ENCODE measurements at places on chromosomes 3 and 15.

- no peak for DNase-seq
Observed at GRCh38 chr3:175111036-175111435, 251.9 kb downstream of the NAALADL2 start.

DNA sequence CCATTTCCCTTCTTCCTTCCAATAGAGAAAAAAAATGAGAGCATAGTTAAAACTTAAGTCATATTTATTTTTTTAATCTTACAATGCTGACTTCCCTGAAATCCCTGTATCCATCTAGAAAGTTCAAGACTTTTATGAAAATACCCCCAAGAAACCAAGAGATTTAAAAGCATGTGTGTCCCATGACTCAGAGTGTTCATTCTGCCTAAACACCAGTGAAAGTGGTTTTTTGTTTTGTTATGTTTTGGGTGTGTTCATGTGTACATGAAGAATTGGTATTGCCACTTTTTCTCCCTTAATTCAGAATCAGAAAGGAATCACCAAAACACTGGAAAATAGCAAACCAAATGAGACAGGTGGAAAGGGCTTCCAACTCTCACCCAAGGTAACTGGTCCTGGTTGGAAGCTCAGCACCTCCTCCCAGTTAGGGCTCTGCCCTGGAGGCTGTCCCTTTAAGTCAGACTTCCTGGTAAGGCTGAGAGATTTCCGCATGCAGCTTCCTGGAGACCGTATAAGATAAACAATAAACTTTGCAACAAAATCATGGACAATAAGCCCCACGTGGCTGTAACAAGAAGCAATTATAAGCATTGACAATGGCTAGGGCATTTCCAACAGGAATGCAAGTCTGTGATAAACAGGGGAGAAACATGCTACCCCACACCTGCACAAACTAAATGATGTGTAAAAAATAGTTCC lies 121.9 kb upstream of the ARHGEF3 start:
- no peak for DNase-seq

DNA sequence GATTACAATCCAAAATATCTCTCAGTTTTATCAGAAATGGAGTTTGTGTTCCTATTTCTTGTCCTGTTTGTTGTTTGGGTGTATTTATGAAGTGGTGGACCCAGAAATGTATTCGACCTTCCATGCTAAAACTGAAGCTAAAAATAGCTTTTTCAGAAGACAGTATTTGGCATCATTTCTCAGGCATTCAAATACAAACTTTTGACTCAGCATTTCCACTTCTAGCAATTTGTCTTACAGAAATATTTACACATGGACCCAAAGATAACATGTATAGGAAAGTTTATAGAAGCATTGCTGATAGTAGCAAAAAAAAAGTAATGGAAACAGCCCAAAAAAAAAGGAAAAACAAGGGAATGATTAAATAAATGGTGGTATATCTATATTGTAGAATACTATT lies 156.3 kb downstream of the HCN4 start:
- DNase-seq = no peak

- DNase-seq = no peak
Observed at GRCh38 chr15:82551646-82552247, 11.5 kb upstream of the RPS17 start.

DNA sequence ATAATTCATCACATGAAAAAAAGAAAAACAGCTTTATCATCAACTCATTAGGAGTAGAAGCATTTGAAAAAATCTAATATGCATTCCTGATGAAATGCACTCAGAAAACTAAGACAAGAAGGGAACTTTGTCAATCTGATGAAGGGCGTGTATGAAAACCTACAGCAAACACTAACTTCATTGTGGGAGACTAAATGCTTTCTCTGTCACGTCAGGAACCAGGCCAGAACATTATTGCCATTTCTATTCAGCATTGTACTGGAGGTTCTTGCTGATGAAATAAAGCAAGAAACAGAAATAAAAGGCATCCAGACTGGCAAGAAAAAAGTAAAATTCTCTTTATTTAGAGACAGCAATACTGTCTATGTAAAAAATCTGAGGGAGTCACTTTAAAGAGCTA lies 235.2 kb downstream of the GABRB3 start:
- DNase-seq = no peak

DNA sequence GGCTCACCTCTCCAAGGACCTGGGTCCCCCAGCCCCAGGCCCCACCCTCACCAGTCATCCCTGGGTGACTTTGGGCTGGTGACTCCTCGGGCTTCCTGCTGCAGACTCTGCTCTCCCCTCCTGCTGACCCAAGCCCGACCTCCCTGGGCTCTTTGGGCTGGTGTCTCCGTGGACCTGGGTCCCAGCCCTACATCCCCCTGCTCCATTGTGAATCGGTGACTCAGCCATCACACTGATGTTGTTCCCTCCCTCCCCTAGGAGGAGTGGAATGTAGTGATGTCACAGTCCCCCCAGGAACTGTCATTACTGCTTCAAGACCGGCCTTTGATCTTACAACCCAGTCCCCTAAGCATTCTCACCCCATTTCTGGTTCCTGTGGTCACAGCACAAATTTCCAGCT lies 83.7 kb downstream of the ADAMTS7 start:
- DNase-seq = no peak

- DNase-seq = no peak
Observed at GRCh38 chr15:79440355-79440908, 8.3 kb downstream of the MINAR1 start.

- no peak for DNase-seq
Observed at GRCh38 chr3:191051037-191051436, 148.0 kb upstream of the OSTN start.

DNA sequence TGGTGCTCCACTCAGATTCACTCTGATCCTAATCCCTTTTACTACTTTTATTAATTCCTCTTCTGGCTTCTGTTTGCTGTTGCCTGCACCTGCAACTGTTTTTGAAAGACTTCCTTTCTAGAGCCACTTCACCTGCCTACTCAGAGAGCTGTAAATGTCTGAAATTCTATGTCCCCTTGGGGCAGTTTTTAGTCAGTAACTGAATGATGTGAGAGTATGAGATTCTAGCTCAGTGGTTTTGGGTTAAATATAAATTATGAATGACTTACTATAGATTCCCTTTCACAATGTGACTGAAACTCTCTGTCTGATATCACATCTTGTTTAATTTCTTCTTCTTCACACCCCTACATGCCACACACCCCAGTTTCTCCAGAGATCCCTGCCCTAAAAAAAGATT lies 47.8 kb upstream of the LRRC3B start:
- no peak for DNase-seq

DNA sequence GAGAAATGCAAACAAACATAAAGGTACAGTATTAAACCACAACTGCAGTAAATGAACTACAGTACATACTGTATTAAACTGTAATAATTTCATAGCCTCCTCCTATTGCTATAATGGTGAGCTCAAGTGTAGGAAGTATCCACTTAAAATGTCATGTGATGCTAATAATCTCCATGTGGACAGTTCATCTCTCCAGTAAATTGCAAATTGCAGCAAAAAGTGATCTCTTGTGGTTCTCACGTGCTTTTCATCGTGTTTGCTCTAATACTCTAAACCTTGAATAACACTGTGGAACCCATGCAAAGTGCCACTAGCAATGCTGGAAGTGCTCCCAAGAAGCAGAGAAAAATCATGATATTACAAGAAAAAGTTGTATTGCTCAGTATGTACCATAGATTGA lies 9.2 kb upstream of the FNDC3B start:
- DNase-seq = no peak

DNA sequence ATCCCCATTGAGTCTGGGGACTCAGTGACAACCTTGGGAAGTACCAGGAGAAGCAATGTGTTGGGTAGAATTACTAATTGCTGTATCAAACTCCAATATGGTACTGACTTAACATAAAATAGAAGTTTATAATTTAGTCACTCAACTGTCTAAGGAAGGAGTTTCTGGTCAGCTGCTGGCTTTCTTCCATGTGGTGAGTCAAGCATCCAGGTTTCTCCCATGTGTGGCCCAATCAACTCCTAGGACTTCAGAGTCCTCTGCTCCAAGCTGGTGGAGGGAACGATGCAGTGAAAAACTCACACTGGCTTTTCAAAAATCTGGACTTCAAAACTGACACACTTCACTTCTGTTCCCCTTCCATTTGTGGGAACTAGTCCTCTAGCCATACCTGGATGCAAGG lies 25.2 kb downstream of the WNT5A start:
- no peak for DNase-seq

DNA sequence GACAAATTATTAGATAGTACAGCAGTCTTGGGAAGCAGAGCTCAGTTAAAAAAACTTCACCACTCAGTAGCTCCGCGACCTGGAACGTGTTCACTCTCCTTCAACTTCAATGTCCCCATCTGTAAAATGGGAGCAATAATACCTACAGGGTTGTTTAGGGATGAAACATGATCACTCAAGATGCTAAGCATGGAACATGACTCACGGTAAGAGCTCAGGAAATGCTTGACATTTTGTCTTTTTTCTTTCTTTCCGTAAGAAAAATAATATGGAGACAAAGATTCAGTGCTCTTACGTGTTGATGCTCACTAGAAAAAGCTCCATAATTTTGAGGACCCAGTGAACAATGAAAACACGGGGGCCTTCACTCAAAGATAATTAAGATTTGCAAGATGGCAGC lies 606.7 kb upstream of the MDFIC2 start:
- DNase-seq = no peak

GRCh38 chr3:30567139-30567753 lies 39.2 kb upstream of the TGFBR2 start:
- no peak for DNase-seq

DNA sequence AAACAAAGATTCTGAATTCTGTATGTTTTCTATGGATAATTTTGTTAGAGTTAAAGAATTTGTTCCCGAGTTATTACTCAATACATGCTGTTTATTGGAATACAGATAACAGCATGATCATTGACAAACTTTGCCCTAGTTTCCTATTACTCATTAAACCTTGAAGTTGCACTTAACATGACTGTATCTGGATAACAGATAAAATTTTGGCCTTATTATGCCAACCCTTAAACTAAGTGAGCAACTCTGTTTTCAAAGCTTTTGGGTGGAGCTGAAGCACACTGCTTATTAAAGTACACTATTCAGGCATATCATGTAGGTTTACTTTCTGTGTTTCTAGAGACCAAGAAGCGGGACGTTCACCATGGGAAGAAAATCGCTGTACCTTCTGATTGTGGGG lies at the start of gene AADAC:
Gene AADAC, plus strand, starts transcription at position 318 of the 400 bp plus-strand sequence. Its CDS starts 47 bp downstream, at position 365.
- no peak for DNase-seq

GRCh38 chr3:108071368-108071767 lies 19.5 kb downstream of the CD47 start:
- DNase-seq = no peak

GRCh38 chr3:14265246-14265962 lies 86.8 kb downstream of the LSM3 start:
- no peak for DNase-seq

DNA sequence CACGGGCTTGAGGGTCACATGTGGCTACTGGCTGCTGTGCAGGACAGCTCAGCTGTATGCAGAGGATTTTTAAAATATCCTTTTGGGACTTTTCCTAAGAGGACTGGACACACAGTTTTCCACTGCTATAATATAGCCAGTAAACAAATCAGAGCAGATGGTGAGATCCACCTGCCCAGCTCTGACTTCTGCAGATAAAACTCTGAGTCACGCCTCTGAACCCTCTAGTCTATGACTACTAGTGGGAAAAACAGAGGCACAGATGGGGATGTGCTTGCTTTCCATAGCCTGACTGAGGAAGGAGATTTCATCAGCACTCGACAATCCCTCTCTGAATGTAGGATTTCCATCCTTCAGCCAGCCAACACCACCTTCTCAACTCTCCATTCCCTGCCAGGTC lies 45.1 kb downstream of the COLQ start:
- DNase-seq = no peak

- no peak for DNase-seq
Observed at GRCh38 chr3:45103334-45103733, 42.8 kb downstream of the CDCP1 start.

GRCh38 chr15:37100966-37101215 lies 542 bp upstream of the MEIS2 start:
- no peak for DNase-seq

Data from stimulated activated CD8-positive, alpha-beta memory T cell treated with anti-CD3 and anti-CD28 coated beads, Interleukin-4, amount 100 ng/mL, for 4 hours (primary cell).